Stimulated activated CD4-positive, alpha-beta T cell treated with anti-CD3 and anti-CD28 coated beads, Interleukin-4, amount 100 ng/mL, for 4 hours (primary cell): ENCODE measurements at places on chromosomes 6 and 20.

DNA sequence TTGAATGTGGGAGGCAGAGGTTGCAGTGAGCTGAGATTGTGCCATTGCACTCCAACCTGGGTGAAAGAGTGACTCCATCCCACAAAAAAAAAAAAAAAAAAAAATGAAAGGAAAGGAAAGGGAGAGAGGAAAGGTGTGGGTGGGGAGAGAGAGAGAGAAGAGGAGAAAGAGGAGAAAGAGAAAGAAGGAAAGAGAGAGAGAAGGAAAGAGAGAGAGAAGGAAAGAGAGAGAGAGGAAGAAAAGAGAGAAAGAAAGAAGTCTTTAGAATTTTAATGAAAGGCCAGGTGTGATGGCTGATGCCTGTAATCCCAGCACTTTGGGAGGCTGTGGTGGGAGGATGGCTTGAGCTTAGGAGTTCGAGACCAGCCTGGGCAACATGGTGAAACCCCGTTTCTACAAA, 7.7 kb upstream of the BCAS4 start:
- DNase-seq, result no peak

GRCh38 chr20:20368418-20369249, 730 bp downstream of the INSM1 start:
- no peak for DNase-seq

- DNase-seq, result no peak
Observed at GRCh38 chr6:129750360-129750759, 40.4 kb upstream of the ARHGAP18 start.

DNA sequence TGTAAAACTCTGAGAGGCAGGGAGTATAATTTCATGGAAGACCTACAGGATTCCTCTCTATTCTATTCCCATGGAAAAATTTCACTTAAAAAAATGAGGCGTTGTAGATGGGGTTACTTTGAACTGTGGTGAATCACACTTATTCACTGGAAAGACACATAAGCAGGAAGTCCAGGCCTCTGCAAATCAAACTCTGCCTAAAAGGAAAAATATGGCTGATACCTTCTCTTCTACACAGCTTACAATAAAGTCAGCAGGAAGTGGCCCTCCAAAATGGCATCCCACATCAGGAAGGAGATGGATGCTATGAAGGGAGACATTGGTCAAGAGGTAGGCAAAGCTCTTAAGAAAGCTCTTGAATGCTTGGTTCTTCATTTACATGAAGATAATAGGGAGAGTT, 115.9 kb downstream of the FYN start:
- no peak for DNase-seq

DNA sequence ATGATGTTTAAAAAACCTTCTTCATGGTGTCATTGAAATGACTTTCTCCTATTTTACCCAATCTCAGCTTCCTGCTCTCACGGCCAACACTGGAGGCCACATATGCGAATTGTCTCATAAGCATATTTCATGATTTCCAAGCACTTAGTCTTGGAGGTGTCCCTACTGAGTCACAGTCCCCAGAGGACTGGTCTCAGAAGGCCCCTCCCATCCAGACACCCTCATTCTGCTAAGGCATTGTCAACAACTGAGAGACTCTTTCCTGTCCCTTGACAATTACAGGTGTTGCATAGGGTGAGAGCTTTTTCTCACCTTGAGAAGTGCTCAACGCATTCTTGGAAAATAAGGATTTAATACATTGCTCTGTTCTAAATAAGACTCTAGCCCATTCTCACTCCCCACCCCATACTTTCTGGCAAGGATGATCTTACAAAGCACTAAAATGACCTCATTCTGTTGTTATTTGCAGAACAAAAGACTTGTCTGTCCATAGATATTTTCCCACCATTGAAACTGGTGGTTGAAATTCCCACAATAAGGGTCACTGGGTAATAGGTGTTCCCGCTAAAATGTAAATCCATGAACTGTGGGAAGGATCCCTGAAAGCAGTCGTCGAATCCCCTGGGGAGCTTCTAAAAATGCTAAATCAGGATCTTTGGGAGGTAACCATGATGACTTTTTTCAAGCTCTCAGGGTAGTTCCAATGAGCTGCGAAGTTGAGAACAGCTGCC, 32.3 kb upstream of the SLC22A23 start:
- DNase-seq, result no peak

- DNase-seq, result no peak
Observed at GRCh38 chr20:44402391-44403193, 47.1 kb downstream of the HNF4A start.

DNA sequence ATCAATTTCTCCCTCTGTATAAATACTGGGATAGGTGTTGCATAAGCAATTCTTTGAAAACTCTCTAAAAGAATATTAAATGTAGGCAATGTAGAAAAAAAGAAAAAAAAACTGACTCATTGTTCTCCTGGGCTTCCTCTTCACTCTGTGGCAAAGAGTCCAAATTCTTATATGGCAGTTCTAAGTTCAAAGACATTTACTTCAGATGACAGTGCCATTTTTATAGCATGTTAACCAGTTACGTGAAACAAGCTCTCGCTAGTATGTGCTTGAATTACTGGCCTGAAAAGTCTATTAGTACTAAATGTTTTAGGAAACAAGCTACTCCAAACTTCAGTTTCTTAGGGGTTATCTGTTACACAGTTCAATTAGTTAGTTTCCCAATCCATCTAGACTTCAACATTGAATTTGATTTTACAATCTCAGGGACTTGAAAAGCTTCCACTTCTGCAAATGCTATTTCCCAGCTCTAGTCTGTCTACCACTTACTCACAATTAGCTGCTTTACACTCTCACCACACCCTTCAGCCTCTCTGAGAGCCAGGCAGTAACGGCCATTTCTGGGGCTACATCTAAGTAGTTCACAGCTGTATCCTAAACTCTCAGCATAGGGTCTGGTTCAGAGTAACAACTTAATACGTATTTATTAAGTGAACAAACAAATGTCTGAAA, 100.4 kb downstream of the OGFRL1 start:
- DNase-seq, result no peak

- peak; percentile 45 for DNase-seq
Observed at GRCh38 chr6:15464211-15464725, 198.6 kb downstream of the DTNBP1 start.

DNA sequence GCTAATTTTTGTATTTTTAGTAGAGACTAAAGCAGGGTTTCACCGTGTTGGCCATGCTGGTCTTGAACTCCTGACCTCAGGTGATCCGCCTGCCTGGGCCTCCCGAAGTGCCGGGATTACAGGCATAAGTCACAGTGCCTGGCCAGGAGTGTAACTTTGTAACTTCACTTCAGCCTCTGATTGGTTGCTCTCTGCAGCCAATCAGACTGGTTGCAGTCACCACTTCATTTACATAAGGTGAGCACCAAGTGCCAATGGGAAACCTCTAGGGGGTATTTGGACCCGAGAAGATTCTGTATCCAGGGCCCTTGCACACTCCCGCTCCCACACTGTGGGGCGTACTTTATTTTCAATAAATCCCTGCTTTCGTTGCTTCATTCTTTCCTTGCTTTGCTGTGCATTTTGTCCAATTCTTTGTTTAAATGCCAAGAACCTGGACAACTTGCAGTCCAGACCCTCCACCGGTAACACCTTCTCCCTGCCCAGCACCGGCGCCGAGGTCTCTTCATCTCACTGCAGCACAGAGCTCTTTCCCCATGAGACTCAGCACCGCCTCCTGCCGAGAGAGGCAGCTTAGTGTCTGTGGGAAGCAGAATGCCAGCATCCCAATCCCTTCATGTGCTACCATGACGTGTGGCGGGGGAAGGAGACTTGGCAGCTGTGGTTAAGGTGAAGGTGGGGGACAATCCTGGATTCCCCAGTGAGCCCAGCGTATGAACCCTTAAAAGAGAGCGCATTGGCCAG, 14.0 kb upstream of the MRGBP start:
- no peak for DNase-seq

DNA sequence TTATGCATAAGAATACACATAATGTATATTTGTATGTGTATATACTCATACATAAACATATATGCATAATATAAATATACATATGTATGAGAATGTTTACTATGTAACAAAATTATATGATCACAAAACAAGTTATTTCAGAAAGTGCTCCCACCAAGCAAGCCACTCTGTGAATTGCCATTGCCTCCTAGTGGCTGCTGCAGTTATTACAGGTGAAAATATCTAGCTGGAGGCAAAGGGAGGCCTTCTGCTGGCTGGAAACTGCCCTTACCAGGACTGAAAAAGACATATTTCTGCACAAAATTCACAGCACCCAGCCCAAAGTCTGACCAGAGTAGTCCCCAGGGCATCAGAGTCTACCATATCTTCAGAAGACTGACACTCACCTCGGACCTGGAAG, 14.4 kb upstream of the ADAM33 start:
- DNase-seq, result no peak

GRCh38 chr6:36127462-36128016, 2.8 kb upstream of the MAPK13 start:
- DNase-seq, result no peak

DNA sequence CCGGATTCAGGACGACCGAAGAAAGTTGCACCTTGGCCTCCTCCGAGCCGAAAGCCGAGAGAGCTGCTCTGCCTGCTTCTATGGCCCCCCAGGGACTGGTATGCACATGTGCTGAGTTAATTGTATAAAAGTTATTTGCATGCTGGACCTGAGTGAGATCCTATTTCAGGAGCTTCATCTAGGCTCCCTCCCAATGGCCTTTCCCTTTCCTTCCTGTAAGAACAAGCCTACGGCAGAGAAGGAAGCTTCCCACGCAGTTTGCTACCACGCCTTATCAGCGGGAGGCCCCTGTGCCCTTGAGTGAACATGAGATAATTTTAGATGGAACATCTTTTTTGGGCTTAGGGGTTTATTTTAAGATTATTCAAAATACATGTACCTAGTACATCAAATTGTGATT, 65.9 kb downstream of the RIN2 start:
- no peak for DNase-seq

GRCh38 chr6:11275598-11275997, 43.1 kb upstream of the NEDD9 start:
- DNase-seq, result no peak

GRCh38 chr6:35485402-35485877, 11.4 kb downstream of the TEAD3 start:
- no peak for DNase-seq

- no peak for DNase-seq
Observed at GRCh38 chr6:113819169-113819830, 37.8 kb upstream of the MARCKS start.

DNA sequence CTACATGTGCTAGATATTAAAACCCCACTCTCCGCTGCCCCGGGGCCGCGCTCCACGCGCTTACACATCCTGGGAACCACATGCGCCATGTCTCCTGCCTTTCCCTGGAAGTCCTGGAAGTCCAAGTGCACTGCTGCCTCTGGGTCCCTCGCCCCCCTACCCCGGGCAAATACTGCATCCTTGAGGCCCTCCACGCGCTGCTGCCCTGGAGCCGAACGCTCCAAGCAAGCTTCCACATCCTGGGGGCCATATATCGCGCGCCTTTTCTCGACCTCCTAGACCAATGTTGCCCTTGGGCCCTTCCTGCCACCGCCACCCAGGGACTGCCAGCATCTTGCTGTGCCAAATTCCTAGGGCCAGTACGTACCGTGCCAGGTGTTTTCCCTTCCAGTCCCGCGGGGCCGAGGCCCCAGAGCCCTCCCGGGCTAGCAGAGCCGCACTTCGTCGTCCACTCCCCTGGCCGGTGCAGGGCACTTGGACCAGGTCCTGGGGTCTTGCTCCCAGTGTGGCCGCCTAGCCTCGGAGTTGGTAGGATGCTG, 779 bp upstream of the KCNG1 start:
- DNase-seq, result no peak

DNA sequence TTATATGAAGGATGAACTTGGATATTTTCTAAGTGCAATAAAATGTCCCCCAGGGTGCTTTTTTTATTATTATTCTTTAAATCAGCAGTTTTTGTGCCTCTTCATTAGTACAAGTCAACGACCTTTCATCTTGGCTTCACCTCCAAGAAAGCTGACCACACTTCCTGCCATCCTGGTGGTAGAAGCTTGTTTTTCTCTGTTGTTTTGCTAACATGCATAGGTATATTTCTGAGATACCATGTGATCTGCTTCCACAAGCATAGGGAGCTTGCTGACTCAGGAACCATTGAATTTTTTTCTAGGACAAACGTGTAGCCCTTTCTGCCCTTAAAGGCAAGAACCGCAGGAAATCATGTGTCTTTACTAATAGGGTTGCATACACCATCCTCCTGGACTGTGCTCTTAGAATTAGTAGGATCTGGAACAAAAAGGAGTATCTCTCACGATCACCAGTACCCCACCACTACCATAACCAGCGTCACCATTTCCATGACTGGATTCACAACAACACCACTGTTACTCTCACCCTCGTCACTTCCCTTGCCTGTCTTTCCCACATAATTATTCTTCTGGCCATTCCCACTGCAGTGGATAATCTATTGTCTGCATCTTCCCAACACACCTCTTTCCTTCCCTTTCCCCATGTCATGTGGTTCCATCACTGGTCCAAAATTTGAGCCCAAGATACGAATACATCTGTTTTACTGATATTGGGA, 207.1 kb downstream of the MAFB start:
- DNase-seq, result no peak

DNA sequence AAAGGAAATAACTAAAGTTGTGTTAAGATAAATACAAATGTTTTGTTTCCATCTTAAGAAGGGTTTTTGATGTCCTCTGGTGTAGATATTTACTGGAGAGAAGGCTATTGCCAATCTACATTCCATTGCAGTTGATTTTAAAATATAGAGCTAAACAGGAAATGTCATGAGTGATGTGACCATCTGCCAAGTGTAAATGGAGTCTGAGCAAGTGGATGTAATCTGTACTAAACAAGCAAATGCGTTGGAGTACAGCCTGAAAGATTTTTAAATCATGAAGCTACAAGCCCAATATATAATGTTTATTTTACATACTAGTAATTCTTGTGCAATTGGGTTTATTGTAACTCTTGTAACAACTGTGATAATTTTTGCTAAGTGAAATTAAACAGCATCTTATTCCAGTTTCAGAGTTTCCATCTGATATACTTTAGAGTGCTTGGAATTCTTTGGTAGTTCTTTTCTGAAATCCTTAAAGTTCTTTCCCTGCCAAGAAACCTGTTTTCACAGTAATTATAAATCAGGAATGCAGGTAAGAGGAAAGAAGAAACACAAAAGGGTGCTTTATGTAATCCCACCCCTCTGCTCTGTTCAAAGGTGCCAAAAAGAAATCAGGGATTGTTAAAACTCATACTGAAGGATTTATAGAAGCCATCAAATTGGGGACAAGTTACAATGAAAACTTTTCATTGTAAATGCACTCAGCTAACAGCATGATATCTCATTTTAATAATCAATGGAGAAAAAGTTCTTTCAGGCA, 47.2 kb upstream of the FLRT3 start:
- DNase-seq, result no peak

GRCh38 chr6:13303668-13304017, 24.7 kb downstream of the TBC1D7 start:
- no peak for DNase-seq

- peak; percentile 60 for DNase-seq
Observed at GRCh38 chr20:59933296-59933848, at the start of gene SYCP2. TSS of gene SYCP2 (minus strand) at chr20:59933637. CDS start at chr20:59922413, 11,224 bp downstream.

GRCh38 chr6:73739096-73739495, 43.1 kb downstream of the CD109 start:
- DNase-seq, result no peak

GRCh38 chr6:14656649-14657048, 539.1 kb downstream of the CD83 start:
- DNase-seq, result no peak

GRCh38 chr20:62606016-62606415, 36.3 kb upstream of the SLCO4A1 start:
- no peak for DNase-seq
